ENCODE measurements at places on chromosomes 11 and 22.

GRCh38 chr11:46527591-46528130 lies 66.2 kb downstream of the AMBRA1 start:
- no peak for DNase-seq

DNA sequence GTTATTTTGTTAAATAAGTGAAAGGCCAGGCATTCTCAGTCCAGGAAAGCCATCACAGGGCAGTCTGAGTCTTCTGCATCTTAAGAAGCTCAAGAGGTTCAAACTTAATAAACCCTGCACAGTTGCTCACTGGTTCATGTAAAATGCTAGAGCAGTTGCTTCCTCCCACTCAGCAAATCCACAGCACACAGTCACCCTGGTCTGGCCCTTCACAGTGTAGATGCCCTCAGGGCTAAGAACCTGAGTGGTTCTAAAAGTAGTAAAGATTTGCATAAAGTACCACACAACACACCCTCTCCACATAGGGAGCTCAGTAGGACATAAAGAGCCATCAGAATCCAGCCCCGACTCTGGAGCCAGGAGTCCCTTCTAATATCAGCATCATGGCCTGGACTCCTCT lies 58.7 kb downstream of the ZNF280B start:
- DNase-seq, result no peak

GRCh38 chr22:21698430-21699329 lies 32.9 kb downstream of the PPIL2 start:
- no peak for DNase-seq

DNA sequence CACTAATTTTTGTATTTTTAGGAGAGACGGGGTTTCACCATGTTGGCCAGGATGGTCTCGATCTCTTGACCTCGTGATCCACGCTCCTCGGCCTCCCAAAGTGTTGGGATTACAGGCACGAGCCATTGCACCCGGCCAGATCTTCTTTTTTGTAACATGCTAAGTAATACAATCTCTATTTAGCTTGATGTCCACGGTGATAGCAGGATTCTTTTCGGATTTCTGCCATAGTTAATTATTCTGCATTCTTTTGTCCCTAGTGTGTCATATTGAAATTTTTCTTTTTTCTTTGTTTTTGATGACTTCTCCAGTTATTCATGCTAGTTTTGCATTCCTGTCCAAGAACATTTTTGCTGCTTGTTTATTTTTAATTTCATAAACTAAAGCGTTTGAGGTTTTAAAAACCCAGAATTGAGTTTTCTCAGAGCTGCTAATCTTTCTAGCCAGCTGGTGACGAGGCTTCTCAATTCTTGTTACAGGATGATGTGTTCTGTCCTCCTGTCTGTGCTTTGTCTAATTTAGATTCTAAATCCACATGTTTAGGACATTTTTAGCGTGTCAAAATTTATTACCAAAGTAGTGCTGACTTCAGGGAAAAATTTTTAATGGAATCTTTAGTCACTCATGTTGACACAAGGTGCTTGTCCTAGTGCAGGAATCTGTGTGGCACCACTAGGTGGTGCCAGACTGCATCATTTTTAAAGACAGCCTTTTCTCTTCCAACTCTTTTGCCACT lies 21.8 kb downstream of the NF2 start:
- DNase-seq, result peak; percentile 35

GRCh38 chr22:48070760-48071159 lies 1308.3 kb downstream of the TBC1D22A start:
- no peak for DNase-seq

DNA sequence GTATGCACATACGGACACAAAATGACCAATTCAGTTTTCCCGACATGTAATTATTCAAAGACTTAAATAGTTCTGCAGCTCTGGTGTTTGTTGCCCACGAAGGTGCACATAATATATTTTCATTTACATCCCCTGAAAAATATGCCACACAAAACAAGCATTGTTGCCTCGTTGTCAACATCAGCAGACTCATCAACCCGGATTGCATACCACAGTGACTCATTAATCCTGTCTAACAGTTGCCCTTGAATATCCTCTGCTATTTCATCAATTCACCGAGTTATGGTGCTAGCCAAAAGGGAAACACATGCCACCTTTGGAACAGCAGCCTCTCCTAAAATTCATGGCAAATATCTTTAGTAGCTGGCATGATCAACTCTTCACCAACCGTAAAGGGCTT lies 582.2 kb downstream of the LRRC4C start:
- no peak for DNase-seq

DNA sequence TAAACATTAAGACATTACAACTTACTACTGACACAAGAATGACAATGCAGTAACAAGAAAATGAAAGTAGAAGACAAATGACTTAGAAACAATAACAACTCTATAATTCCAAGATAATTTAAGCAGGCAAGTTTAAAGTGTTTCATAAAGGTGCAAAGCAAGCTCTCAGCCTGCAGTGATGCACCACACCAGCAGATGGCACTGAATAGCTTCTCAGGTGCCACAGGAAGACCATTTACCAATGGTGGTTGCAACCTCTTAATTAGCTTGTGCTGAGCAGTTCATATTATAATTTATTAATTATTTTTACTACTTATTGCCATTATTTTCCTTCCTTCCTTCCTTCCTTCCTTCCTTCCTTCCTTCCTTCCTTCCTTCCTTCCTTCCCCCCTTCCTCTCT lies 60.6 kb downstream of the NXPE2 start:
- no peak for DNase-seq

DNA sequence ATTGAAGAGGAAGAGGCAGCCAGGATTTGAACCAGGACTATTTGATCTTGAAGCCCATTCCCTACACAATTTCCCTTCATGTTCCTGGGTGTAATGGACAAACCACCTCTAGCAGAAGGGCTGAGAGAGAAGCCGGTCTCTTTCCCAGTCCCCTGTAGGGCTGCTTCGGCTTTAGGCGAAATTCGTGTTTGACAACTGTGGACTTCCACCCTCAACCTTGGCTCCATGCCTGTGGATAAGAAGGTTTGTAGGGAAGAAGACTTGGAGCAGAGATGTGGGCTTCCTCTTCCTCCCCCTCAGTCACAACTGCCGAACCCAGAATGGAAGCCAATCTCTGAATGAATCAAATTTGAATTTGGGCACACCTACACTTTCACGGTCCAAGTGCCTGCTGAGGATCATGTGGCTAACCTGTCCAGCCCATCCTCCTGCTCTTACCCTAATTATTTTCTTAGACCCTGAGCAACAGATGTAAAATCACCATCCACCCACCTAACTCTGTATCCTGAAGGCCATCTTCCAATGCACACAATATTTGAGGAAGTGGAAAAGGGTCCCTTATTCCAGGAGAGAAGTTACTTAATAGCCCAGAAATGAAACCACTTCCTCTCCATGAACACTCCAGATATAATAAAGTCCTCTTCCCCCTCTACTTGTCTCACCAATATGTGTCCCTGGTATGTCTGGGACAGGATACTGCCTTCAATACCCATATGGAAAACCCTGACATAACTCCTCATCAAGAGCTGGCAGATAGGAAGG lies 10.1 kb upstream of the SCN2B start:
- DNase-seq, result no peak

DNA sequence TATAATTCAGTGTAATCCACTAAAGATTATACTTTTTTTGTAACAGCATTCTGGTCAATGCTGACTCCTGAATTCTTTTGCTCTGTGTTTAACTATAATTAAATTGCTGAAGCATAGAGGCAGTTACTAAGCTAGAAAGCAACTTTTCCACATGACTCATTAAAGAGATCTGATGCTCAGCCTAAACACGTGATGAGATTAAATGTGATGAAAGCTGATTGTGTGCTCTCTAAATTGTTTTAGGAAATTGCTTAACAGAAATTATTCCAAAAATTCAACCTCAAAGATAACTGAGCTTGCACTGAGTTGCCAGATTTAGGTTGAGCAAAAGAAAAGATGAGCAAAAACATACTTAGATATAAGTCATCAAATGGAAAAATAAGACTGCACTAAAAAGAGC lies 1033.6 kb downstream of the FAM181B start:
- DNase-seq, result no peak

GRCh38 chr11:10388574-10388973 lies 66.5 kb upstream of the AMPD3 start:
- no peak for DNase-seq

DNA sequence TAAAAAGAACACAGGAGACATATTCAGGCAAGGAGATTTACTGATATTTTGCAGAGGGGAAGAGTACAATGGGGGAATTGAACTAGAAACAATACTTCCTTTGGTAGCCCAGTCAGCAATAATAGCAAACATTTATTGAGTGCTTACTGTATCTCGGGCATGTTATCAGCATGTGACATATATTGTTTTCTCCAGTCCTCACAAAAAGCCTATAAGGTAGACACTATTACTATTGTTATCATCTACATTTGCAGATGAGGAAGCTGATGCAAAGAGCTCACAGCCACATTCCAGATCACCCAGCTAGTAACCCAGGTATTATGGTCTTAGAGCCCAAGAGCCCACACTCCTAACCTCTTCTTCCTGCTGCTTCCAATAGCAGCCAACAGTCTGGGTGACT lies 27.9 kb downstream of the NAV2 start:
- no peak for DNase-seq

- DNase-seq, result peak; percentile 67
These were observed 432 bp upstream of the GRK2 start for GRCh38 chr11:67265633-67266448.

DNA sequence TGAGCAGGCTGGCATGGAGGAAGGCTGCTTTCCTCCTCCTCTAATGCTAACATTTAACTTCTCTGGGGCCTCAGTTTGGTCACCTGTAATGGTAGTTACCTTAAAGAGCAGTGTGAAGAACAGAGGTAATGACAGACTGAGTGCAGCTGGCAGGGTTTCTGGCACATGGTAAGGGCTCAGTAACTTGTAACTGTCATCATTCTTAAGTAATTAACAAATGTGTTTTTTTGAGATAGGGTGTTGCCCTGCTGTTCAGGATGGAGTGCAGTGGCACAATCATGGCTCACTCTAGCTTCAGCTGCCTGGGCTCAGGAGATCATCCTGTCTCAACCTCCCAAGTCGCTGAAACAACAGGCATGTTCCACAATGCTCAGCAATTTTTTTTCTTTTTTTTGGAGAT lies 242.0 kb upstream of the SYN3 start:
- DNase-seq, result no peak

DNA sequence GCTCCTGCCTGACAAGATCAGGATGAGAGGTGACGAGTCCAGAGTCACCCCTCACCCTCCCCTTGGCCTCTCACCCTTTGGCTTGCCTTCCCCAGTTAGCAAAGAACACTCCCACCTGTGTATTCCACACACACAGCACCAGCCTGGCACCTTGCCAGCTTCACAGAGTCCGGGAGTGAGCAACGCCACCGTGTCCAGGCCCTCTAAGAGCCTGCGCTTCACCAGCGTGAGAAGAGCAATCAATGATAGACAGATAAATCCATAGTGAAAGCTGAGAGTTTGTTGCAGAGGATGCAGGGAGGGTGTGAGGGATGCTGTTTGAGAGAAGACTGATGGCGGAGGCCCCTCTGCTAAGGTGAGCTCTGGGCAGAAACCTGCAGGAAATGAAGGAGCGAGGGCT lies 404.5 kb downstream of the LARGE1 start:
- no peak for DNase-seq

DNA sequence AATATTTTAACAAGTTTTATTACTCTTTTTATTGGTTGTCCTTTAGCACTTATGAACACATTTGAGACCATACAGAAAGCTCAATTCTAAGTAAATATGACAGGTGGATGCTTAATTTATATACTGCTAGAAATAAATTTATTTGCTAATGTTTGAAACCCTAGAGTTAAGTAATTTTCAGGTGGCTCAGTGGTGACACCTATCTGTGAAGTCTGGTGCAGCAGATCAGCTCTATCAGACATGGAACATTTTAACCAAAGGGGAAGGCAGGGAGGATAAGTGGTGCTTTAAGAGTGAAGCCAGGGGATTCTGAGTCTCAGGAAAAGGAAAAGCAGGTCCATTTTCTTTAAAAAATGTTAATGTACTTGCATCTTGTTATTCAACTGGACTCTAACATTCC lies 175.8 kb downstream of the DSCAML1 start:
- DNase-seq, result no peak

DNA sequence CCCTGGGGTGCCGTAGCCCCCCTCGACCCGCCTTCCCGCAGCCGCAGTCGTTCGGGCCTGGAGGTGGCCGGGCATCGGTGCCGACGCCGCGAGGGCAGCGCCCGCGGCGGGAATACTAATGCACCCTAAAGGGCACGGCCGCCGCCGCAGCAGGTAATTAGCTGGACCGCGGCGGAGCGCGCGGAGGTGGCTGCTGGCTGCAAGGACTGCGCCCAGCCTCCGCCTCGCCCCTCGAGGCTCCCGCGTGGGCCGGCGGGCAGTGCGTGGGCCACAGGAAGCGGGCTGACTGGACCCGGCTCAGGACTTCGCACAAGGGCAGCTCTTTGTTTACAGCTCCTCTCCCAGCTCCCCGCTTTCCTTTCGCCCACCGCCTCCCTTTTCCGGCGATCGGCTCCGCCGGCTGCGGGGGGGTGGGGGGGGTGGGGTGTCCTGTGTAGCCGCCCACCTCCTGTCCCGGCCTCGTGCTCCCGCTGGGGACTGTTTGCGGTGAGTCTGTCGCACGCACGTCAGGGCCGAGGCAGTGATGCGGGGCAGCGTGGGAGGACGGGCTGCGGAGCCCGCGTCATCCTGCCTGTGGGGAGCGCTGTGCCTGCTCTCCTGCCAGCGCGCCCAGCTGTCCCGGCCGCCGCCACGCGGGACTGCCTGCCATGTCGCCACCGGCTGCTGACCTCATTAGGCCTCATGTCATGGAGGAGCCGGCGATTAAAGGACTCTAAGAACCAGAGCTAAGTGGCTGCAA lies 53.2 kb downstream of the GRIK4 start:
- no peak for DNase-seq

DNA sequence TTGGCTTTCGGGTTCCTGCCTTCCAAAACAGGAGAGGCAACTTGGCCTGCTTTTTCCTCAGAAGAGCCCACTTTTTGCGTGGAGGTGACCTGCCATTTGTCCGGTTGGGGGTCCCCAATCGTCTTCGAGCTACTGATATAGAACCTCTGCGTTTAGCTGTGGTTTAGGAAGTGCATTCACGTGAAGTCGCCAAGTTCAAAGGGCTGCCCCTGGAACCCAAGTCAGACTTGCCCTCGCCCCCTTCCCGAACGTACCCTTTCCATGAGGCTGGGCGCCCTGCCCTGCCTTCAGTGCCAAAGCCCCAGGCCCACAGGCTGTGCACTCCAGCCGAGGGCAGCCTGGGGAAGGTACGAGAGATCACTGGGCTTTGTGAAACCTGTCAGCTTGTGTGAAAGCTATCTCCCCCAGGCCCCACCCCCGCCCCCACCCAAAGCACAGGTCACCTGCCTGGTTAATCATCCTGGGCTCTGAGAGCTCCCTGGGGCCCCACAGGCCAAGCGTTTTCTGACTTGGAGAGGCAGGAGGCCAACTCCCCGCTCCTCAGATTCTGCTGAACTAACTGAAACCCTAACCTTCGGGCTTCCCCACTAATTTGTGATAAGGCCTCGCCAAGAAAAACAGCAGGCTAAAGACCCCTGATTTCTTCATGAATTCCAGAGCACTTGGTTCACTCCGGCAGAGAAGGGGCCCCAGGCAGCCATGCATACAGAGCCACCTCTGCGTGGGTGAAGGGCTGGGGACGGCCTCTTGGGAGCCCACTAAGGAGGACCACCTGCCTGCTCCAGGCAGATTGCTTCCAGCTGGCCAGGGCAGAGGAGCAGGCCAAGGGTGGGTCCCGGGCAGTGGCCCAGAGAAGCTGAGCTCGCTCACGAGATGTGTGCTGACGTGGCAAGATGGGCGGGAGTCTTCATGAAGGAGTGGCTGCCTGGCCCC lies 25.8 kb upstream of the KCNQ1OT1 start:
- no peak for DNase-seq
